ENCODE measurements at places on chromosomes 11 and 22.

DNA sequence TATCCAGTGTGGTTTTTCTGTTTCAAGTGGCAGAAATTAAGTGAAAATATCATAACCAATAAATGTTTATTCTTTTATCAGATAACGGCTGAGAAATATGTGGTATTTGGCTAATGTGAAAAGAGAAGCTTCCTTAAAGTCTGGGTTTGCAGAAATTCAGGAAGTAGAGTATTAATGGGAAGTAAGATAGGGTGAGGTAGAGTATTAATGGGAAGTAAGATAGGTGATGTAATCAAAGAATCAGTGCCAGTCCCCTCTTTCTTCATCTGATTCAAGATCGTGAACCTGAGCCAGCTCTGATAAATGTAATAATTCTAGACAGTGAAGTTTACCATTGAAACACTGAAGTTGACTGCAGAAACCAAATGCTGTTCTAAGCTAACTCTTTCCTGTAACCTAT, 30.9 kb downstream of the TRPC6 start:
- no peak for DNase-seq

DNA sequence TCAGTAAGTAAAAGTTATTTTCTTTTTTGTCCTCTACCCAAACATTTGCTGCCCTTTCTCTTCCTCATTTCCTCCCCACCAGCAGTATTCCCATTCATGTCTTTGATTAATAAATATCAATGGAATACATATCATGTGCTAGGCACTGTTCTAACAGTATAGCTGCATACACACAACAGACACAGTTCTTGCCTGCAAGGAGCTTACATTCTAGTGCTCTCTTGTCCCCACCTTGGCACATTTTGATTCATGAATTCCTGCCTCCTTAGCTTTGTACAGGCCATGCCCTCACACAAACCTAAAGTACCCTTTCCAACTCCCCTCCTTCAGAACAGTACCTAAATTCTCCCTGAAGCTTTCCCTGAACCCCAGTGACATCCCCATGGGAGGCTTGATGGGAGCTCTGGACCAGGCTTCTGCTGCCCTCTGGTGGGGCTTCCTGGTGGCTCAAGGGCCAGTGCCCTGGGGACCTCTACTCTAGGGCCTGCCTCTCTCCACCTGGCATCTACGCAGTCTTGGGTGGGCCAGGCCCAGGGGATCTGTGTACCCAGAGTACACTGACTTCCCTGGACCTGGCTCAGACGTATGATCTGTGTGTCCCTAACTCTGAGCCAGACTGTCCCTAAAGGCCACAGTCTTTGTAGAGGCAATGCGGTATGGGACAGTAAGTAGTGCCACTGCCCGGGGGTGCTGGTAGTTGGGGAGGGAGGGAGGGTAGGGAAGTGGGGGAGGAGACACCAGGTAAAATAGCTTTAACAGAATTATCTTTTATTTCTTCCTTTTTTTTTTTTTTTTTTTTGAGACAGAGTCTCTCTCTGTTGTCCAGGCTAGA, 14.1 kb downstream of the RPS13 start:
- peak; percentile 31 for DNase-seq

DNA sequence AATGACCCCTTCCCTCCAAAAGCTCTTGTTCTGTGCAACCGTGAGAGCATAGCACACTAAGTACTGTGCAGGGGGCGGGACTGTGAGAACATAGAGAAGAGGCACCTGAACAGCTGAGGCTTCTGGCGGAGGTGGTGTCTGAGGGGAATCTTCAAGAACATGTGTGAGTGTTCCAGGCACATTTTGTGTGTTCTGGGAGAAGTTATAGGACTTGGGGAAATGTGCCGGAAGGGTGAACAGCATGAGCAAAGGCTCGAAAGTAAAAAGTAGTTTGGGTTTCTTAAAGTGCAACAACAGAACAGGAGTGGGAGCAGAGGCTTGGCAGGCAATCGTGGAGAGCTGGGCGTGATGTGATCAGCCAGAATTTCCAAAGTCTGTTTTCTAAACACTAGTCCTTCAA, 12.4 kb upstream of the SYN3 start:
- no peak for DNase-seq

GRCh38 chr11:33699515-33700062, 1.0 kb downstream of the C11orf91 start:
- DNase-seq = no peak

GRCh38 chr11:73259406-73260126, 12.6 kb upstream of the P2RY6 start:
- no peak for DNase-seq

DNA sequence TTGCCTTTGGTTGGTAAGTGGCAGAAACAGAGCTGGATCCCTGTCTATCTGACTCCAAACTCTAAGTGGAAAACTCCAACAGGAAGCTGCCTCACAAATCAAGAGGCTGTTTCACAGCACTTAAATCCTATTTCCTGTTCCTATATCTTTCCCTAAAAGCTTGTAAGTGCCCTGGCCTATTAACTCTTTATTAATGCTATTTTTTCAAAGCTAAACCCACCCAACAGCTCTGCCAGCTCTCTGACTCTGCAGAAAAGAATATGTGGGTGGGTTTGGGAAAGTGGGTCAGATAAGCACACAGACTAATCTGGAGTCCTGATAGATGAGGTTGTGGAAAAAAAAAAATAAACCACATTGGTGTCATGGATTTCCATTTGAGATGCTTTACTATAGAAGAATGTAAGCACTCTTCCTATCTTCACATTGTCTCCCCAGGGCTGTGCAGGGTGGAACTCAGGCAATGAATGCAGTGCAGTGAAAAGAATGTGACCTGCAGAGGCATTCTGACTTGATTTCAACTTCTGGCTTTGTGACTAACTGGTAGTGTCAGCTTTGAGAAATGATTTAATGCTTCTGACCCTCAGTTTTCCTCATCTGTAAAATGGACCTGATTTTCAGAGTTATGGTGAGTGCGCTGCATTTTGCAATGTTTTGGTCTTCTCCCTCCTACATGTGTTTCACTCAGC, 125.6 kb downstream of the AASDHPPT start:
- DNase-seq = no peak

DNA sequence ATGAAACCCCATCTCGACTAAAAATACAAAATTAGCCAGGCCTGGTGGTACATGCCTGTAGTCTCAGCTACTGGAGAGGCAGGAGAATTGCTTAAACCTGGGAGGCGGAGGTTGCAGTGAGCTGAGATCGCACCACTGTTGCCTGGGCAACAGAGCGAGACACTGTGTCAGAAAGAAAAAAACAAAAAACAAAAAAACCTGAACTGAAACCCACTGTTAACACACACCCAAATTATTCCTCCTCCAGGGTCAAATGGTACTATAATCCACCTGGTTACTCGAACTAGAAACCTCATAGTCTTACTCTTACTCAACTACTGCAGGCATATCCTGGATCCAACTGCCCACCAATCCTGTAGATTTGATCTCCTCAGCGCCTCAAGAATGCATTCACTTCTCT, 35.5 kb downstream of the USP28 start:
- DNase-seq = no peak

- peak; percentile 18 for DNase-seq
Measured at GRCh38 chr11:35919244-35919643, 24.6 kb upstream of the LDLRAD3 start.

GRCh38 chr11:457111-457760, 7.2 kb downstream of the PTDSS2 start:
- DNase-seq = no peak

DNA sequence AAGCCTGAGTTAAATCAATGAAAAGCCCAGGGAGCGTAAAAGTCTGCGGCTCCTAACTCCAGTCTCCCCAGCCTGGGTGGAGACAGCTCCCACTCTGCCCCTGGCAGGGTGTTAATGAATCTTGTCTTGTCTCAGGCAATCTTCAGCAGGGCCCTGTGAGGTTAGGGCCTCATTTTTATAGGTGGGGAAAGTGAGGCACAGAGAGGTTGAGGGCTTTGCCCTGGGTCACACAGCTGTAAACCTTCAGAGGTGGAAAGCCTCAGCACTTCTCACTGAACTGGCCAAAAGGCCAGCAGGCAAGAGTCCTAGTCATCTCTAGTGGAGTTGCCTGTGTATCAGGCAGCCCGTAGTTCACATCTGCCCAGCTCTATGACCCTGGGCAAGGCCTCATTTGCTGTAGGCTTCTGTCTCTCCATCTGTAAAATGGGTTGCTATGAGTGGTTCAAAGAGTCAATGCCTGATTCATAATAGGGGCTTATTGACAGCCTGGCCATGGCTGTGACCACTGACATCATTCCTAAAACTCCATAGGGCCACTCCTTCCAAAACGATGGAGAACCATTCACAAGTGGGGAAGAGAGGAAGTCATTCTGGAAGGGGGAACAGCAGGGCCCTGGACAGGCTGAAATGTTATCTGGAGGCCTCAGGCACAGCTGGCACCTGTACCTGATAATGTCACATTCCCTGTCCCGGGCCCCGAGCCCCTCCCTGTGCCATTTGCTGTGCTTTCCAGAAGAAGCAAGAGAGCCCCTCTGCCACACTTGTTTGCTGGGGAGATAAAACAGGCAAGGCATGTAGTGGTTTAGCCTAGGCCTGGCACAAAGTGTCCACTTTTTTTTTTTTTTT, 6.0 kb downstream of the CBX7 start:
- no peak for DNase-seq

DNA sequence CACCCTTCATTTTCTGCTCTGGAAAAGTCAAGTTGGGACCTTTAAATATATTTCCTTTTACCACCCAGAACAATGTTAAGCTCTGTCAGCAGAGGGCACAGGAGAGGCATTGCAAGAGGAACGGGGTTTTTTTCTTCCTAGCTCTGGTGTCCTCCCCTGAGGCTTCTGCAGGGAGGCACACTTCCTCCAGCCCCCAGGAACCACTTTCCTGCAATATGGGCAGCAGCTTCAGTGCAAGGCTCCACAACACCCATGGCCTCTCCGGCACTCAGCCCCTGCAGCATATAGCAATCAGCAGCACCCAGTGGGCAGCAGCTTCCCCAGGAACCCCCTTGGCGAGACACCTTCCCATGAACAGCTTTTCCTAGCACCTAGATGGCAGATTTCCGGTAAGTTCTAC, 101.4 kb downstream of the SYT9 start:
- DNase-seq = no peak

DNA sequence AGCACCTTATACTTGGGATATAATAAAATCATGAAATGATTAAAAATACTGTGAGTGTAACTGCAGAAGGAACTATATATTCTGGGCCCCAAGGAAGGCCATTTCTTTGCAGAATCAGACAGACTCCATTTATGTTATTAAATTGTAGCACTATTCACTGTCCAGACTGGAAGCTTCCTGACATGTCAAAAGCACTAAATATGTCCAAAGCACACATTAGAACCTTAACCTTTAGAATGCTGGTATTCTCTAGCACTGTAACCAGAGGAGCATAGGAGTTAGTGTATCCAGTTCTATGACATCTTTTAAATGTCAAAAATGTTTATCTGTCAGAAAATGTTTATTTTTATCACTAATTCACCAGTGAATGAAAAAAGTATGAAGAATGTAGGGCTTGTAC, 246.9 kb downstream of the CADM1 start:
- no peak for DNase-seq

DNA sequence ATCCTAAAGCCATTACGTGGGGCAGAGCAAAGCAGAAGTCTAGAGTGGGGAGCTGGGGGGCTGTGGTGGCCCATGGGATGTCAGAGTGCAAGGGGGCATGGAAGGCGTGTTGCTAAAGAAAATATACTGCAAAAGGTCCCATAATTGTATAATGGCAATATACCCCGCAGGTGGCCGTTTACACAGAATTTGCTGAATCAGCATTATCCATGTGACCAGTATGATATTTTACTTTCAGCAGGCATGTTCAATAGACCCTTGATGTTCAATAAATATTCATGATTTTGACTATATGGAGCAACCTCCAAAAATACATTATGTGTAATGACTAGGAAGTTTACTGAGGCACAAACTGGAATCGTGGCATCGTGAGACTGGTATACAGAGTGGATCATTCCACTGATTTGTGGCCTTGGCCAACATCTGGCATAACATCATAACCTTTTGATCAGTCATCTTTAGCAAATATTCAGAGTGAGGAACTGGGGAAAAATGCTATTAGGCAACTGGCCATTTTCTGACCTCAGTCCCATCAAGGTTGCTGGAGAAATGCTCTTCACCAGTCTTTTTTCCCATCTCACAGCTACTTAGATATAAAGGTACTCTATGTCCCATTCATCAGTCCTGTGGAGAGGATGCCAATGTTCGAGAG, 29.3 kb upstream of the PPP2R1B start:
- no peak for DNase-seq

GRCh38 chr11:126333142-126333541, 22.3 kb upstream of the ST3GAL4 start:
- no peak for DNase-seq

DNA sequence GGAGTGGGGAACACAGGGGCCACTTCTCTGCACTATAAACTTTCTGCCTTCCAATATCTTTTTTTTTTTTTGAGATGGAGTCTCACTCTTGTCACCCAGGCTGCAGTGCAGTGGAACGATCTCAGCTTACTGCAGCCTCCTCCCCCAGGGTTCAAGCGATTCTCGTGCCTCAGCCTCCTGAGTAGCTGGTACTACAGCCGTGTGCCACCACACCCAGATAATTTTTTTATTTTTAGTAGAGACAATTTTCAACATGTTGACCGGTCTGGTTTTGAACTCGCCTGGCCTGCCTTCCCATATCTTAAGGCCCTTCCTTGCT, 1.7 kb downstream of the SLC3A2 start:
- no peak for DNase-seq

- DNase-seq = no peak
Measured at GRCh38 chr11:86696451-86696850, 24.0 kb upstream of the ME3 start.

GRCh38 chr11:74927496-74927895, 21.4 kb downstream of the XRRA1 start:
- no peak for DNase-seq

- DNase-seq = no peak
Measured at GRCh38 chr11:35197292-35197691, 58.3 kb downstream of the CD44 start.

DNA sequence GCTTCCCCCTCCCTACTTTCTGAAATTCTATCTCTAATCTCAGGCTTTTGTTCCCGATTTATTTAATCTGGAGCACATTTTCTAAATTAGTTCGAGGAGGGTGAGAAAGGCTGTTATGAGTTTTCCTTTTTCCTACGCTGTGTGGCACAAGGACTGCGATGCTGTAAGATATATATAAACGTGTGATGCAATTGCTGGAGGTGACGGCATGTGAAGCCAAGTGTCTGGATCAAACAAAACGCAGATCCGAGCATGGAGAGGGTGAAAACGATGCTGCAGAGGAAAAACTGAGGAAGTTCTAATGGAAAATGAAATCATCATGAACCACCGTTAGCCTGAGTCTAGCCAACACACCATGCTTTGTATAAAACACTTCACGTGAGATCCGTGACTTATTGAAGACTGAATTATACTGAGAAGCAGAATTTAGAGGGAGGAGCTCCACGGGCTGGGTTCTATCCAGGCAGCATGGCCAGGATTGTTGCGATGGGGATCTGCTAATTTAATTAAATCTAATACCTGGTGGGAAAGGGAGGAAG, 4.4 kb downstream of the PKNOX2 start:
- no peak for DNase-seq

- no peak for DNase-seq
Measured at GRCh38 chr11:32918427-32918826, 25.8 kb downstream of the QSER1 start.

GRCh38 chr11:4665424-4665823, 21.6 kb downstream of the OR51E1 start:
- no peak for DNase-seq
